Renal cortex interstitium (tissue), 15 donors: ENCODE measurements at places on chromosomes 16 and 17. TPM values are rescaled to one million over a fixed set of nuclear protein-coding genes. Genes with fewer than 3 reads are reported as not detected.

The ARL5C gene
- polyA plus RNA-seq = 0.17 TPM

The CACNG3 gene
- not detected for polyA plus RNA-seq

The NEUROD2 gene
- 0.09 TPM for polyA plus RNA-seq

The MSLN gene
- 12.7 TPM for polyA plus RNA-seq
